ENCODE measurements at places on chromosomes 5 and 9.

GRCh38 chr9:126395439-126396212 is 69.0 kb downstream of the MVB12B start:
- DNase-seq = no peak

GRCh38 chr9:118444403-118444802 is 740.2 kb downstream of the TLR4 start:
- DNase-seq = no peak

DNA sequence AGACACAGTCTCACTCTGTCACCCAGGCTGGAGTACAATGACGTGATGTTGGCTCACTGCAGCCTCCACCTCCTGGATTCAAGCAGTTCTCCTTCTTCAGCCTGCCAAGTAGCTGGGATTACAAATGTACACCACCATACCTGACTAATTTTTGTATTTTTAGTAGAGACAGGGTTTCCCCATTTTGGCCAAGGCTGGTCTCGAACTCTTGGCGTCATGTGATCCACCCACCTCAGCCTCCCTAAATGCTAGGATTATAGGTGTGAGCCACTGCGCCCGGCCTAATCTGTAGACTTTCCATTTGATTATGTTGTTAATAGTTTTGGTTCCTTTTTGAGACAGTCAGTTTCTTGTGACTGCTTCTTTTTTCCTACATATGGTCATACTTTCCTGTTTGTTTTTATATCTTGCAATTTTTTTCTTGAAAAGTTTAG is 31.0 kb downstream of the MTREX start:
- DNase-seq = no peak

- DNase-seq = no peak
These were observed 76.8 kb downstream of the FCHO2 start for GRCh38 chr5:73032635-73033034.

DNA sequence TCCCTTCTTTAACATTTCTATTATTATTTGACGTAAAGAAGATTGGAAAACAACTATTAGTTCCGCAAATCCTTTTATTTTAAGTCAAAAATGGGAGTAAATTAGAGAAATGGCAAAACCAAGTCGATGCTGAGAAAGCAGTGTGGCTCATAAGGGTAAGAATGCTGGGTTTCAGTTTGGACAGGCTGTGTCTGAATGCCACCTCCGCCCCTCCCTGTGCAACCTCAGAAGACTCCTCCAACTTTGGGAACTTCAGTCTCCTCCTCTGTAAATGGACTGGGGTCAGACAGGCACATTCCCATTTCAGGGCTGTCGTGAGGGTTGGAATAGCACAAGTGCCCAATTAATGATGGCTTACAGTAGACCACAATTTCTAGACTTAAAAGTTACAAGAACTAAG is 154.0 kb downstream of the GABBR2 start:
- no peak for DNase-seq
